ENCODE measurements at places on chromosomes 11 and 22. TPM values are rescaled to one million over a fixed set of nuclear protein-coding genes. Genes with fewer than 3 reads are reported as not detected.

DNA sequence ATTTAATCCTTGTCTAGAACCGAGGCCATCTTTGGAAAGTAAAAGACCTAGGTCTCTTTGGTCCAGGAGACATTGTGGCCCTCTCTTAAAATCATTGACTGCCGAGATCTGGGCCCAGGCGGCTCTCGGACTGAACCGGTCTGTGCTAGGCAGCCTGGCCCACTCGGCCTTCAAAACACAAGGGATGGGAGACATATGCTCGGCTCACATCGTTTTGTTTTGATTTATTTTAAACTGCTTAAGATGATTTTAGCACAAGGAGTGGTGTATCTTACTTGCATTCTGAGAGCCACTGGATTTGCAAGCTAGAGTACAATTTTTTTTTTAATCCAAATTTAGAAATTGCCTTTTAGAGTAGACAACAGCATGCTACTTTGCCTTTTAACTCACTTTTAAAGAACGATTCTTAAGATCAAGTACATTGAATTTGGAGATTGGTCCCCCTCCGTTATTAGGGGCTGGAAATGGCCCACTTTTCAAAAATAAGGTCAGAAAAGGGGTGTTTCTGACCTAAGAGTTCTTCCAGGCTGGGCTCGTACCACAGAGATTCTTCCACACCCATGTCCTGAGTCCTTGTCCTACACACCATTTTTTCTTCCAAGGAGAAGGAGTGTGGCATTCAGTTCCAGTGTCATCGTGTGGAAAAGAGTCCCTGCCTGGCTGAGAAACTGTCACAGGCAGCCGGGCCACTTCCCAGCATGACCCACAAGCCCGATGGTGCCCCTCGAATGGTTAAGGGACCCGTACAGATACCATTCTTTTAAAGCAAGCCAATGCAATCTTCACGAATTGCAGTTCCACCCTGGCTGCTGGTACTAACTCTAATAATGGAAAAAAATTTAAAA lies 80.5 kb upstream of the WNT7B start:
- DNase-seq: no peak

GRCh38 chr22:41226723-41227655 lies 13.7 kb downstream of the CHADL start:
- DNase-seq: no peak

GRCh38 chr11:80586464-80586863 lies 1145.6 kb upstream of the TENM4 start:
- no peak for DNase-seq

- DNase-seq: no peak
These were observed 2.9 kb downstream of the IZUMO1R start for GRCh38 chr11:94307101-94307791.

GRCh38 chr22:17874231-17874905 lies 100.1 kb upstream of the BID start:
- DNase-seq: no peak

- DNase-seq: peak; percentile 79
These were observed 2.1 kb downstream of the MED15 start for GRCh38 chr22:20509344-20510047.

DNA sequence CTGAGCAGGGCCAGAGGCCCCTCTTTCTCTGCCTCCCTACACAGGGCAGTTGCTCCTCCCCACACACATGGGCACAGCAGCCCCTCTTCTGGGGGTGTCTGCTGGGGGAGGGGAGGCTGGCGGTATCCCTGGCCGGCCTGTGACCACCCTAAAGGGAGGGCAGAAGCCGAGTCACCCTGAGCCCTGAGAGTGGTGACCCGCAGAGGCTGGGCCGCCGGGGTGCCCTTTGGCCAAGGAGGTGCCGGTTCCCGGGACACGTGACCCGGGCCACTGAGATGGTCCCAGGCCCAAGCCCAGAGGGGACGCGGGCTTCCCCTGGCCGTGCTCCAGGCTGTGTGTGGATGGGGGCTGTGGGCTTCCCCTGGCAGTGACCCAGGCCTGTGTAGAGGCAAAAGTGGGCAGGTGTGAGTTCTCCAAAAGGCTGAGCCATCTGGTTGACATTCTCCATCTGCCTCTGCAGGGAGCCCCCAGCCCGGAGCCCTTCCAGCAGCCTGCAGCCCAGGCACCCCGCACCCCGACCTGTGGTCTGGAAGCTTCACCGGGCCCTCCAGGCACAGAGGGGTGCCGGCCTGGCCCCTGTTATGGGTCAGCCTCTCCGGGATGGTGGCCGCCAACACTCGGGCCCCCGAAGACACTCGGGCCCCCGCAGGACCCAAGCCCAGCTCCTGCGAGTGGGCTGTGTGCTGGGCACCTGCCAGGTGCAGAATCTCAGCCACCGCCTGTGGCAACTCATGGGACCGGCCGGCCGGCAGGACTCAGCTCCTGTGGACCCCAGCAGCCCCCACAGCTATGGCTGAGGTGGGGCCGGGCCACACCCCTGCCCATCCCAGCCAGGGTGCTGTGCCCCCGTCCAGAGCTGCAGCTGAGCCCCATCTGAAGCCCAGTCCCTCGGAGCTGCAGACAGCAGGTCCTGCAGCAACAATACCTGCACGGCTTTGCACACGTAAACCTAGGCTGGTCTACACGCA lies 1.0 kb downstream of the ADM2 start:
- no peak for DNase-seq

DNA sequence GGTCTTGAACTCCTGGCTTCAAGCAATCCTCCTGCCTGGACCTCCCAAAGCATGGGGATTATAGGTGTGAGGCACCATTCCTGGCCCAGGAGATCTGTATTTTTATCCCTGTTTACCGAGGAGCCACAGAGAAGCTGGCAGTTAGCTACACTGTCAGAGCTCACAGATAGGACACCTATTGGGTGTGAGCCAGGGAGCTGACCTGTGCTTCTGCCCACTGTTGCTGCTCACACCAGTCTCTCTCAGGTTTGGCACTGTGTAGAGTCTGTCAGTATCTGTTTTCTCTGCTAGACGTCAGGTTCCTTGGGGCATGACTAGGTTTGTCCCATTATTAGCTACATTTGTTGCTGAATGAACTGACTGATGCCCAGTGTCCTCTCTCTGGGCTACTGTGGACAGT lies 17.5 kb downstream of the PPP6R2 start:
- no peak for DNase-seq

DNA sequence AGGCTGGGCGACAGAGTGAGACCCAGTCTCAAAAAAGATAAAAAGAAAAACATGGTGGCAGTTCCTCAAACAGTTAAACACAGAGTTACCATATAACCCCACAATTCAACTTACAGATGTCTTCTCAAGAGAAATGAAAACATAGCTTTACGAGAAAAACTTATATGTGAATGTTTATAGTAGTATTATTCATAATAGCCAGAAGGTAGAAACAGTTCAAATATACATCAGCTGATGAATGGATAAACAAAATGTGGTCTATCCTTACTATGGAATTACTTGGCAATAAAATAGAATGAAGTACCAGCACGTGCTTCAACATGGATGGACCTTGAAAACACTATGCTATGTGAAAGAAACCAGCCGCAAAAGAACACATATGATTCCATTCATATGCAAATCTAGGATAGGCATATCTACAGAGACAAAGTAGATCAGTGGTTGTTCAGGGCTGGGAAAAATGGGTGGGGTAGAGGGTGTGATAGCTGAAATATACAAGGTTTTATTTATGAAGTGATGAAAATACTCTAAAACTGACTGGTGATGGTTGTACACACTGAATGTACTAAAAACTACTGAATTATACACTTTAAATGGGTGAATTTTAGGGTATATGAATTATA lies 12.4 kb downstream of the NF2 start:
- DNase-seq: no peak

GRCh38 chr22:20526305-20526627 lies 18.9 kb downstream of the MED15 start:
- DNase-seq: no peak

GRCh38 chr22:32217465-32217864 lies 12.6 kb upstream of the RFPL2 start:
- no peak for DNase-seq

GRCh38 chr11:88535916-88536547 lies 198.5 kb upstream of the CTSC start:
- no peak for DNase-seq

GRCh38 chr11:31995525-31996094 lies 95.3 kb upstream of the RCN1 start:
- DNase-seq: no peak

GRCh38 chr11:37755521-37755920 lies 1157.5 kb upstream of the RAG2 start:
- DNase-seq: no peak

The MPPED1 gene
- total RNA-seq: not detected

The CD3E gene
- not detected for total RNA-seq

The POU2AF3 gene
- 3.4 TPM for total RNA-seq

The WBP2NL gene
- 3.7 TPM for total RNA-seq

The JHY gene
- total RNA-seq: 2.7 TPM

The KRTAP5-7 gene
- total RNA-seq: not detected

The ENTHD1 gene
- total RNA-seq: not detected

The ADM gene
- total RNA-seq: 2.0 TPM

The PYGM gene
- total RNA-seq: 1.8 TPM

The C11orf86 gene
- not detected for total RNA-seq

The GUCD1 gene
- 149 TPM for total RNA-seq

Measured in Calu3 (cell line).